Hippocampal formation (tissue), 2 donors: ENCODE measurements at places on chromosomes 7 and 10.

DNA sequence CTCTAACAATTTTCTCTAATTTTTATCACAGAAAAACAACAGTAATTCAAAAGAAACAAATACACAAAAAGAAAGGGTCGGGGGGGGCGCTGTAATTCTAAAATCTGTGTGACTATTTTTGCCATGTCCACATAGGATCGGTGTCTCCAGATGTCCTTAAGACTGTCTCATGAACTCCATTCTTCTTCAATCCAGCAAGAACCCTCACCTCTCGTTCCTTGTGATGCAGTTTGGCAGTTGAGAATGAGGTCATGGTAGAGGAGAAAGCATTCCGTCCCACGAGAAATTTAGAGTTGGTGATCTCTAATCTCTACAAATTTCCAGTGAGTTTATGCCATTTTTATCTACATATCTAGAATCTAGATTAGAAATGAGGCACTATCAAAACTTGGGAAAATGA, 394.7 kb downstream of the TFEC start:
- no peak for DNase-seq

DNA sequence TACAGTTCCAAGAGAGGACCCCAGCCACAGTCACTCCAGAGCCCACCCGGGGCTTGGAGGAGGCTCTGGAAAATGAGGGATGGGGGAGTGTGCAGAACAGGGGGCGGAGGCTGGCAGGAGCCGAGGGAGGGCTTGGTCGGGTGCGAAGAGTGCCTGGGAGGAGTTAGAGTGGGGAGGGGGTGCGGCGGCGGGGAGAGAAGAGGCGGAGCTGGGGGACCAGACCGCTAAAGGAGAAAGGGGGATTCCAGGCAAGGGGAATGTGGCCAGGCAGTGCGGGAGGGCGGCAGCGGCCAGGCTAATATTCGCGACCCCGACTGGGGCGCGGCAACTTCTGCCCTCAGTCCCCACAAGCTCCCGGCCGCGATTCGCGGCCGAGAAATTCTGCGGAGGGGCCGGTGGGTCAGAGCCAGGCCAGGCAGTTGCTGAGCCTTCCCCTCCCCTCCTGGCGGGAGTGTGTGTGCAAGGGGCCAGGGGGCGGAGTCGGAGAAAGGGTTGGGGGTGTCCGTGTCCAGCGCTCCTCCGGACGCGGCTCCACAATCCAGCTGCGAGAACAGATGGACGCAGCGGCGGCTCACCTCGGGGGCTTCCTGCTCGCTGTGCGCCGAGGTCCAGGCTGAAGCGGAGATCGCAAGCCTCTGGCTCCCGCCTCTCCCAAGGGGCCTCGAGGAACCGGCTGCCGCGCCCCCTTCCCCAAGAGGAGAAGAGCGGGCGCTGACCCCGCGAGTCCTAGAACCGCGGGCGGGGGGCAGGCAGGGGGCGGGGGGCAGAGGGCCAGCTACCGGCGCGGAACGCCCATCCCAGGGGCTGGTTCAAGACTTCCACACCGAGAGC, 612 bp upstream of the SLC18A3 start:
- DNase-seq, result no peak

DNA sequence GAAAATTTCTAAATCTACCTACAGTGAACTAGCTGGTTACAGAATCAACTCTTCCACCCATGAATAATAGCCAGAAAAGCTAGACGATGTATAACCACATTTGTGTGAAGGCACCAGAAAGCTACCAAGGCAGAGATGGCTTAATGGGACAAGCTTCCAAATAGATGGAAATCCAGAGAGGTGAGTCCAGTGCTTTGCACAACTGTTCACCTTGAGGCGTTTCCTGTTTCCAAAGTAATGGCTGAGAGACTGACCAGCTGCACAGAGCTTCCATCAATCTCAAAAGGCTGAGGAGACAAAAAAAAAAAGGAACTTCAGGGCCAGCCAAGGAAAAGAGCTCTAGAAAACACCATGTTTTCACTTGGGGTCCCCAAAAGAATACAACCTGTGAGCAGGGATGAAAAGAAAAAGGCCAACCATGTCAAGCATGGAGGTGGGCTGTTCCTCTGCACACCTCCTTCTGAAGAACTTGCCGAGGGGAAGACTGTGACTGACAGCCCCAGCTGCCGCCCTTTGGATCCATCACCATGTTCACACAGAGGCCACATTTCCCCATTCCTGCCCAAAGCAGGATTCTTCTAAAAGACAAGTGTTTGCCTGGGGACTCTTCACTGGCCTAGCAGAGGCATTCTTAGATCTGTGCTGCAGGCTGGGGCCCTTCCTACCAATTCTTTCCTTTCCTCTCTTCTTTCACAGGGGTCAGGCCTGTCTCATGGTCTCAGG, 72.9 kb downstream of the ARHGAP21 start:
- no peak for DNase-seq

GRCh38 chr10:81759111-81759510, 115.9 kb upstream of the NRG3 start:
- no peak for DNase-seq

DNA sequence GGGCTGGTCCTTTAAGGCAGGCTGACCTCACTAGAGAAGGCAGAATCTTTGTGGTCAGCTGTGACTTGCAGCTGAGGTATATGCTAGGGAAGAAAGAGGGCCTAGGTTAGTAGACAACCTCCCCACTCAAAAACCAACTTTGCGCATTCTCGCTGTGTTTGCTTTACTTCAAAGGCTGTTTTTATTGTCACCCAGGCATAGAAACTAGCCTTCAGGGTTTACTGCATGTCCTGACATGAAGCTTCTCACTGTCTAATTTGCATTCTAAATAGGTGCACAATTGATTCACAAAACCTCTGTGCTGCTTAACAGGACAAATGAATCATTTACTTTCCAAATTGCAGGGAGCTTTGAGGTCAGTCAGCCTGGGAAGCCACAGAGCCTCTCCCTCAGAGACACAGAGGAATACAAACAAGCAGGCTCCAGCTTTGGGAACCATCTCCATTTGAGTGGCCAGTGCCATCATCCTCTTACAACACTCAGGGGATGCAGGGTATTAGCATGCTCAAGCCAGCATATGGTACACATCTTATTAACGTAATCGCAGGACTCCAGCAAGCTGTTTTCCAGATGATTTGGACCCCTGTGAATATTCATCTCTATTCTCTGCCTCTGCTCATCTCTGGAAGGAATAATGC, 596.4 kb upstream of the GHITM start:
- DNase-seq, result no peak
